ENCODE measurements at places on chromosomes 11 and 22.

DNA sequence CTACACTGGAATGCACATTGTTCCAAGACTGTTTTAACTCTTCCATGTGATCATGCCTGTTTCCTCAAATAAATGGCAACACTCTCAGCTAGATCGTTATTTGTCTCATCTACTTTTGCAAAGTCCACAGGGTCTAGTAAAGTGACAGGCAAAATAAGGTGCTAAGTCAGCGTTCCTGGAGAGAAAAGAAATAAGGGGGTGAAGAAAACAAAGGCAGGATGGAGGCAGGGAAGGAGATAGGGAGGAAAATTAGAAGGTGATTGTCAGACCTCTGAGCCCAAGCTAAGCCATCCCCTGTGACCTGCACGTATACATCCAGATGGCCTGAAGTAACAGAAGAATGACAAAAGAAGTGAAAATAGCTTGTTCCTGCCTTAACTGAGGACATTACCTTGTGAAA lies 132.1 kb downstream of the RAB38 start:
- DNase-seq, result no peak

DNA sequence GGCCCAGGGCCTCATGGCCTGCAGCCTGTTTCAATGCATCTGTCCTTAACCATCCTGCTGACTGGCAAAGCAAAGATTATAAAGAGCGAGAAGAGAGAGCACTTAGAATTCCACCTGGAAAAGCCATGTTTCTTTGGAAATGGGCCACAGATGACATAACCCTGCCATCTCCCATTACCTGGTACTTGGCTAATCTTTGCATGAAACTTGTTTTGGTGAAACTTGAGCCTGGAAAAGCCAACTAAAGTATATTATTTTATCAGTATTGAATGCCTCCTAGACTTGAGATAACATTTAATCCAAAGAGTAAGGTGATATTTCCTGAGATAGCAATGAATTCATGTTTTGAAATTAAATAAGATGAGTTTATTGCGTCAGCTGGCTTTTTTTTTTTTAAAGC lies 72.6 kb downstream of the NAV2 start:
- DNase-seq, result no peak

- peak; percentile 54 for DNase-seq
These were observed 68.2 kb downstream of the GALNT18 start for GRCh38 chr11:11553573-11553972.

- no peak for DNase-seq
These were observed 193.5 kb downstream of the UVRAG start for GRCh38 chr11:76008474-76008873.

DNA sequence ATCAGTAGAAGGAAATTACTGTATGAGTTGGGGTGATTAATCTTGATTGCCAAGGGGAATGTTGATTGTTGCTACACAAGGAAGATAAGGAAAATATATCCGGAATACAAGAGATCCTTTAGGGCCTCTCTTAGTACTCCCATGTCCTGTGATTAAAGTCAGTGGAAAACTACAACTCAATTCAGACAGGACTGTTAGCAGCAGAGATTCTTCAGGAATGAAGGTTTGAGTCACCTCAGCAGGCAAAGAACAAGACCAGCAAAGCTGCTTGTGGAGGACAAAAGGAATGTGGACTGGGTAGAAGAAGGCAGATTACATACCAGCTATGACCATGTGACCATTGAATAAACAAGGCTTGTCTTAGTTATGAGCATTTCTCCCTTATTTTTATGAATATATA lies 478.2 kb downstream of the BUD13 start:
- DNase-seq, result no peak

DNA sequence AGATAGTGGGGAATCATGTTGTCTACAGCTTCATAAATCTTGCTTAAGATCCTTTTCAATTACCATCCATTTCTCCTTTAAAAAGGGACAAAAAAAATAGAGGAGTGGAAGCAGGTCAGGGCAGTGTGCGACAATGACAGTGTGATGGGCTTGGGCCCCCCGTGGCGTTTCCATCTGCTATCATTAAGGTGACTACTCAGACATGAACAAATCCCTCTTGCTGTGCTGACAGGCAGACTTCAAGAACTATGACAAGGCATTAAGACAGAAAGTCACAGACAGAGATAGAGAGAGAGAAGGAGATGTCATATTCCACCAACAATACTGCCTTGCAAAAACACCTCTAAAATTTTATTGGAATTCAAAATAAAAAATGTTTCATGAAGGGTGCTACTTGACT lies 263.2 kb downstream of the DCDC1 start:
- no peak for DNase-seq

DNA sequence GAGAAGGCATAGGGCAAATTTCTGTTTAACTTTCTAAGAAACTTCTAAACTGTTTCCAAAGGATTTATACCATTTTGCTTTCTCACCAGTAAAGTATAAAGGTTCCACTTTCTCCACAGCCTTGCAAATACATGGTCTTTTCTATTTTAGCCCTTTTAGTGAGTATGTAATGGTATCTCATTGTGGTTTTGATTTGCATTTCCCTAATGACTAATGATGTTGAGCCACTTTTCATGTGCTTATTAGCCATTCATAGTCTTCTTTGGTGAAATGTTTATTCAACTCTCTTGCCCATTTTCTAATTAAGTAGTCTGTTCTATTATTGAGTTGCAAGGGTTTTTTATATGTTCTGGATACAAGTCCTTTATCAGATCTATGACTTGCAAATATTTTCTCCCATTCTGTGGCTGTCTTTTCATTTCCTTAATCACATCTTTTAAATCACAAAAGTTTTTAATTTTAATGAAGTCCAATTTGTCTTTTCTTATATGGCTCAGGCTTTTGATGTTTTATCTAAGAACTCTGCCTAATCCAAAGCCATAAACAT lies 83.8 kb upstream of the KCNQ1OT1 start:
- no peak for DNase-seq

GRCh38 chr11:24489477-24489876 lies 7.4 kb upstream of the LUZP2 start:
- no peak for DNase-seq

GRCh38 chr11:108571001-108571400 lies 22.6 kb downstream of the EXPH5 start:
- no peak for DNase-seq

GRCh38 chr22:23622634-23623033 lies 9.5 kb downstream of the DRICH1 start:
- DNase-seq, result no peak

DNA sequence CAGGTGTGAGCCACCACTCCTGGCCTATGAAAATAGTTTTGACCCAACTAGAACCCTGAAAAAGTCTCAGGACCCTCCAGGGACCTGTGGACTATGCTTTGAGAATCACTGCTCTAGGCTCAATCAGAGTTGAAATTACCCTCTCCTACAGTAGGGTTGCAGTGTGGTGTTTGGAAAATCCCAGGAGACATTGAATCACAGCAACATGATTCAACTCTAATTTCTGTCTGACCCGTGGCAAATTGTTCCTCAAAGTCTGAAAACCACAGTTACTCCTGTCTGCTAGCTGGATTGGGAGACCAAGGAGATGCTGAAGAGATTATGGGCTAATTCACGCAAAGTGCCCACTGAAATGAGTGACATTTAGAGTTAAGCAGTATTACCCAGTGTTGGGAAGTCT lies 5.4 kb upstream of the MTMR3 start:
- no peak for DNase-seq

GRCh38 chr11:2085251-2086066 lies 53.7 kb downstream of the IGF2 start:
- no peak for DNase-seq

DNA sequence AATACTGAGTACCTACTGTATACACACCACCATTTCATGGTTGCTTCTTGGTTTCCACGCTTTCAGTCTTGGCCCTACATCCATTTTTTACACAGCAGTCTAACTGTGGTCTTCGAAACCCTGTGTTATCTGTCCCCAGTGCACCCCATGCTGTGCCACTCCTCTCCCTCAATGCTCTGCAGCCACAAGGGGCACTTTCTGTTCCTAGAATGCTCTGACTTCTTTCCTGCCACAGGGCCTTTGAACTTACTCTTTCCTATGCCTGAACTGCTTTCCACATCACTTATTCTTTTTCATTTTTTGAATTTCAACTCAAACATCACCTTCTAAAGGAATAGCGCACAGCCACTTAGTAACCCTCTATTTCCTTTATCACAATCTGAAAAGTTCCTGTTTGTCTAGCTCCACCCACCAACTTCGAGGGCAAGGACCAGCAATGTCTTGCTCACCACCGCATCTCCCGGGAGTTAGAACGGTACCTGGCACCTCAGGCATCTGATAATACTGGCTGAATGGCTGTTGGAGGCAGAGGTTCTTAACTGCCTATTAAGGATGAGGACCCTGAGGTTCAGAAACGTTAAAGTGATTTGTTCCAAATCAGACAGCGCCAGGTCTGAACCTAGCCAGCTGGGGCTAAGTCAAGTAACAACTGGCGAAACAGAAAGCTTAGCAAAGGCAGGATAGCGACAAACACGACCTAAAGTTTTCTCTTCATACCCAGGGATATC lies 568 bp downstream of the ALG8 start:
- no peak for DNase-seq

DNA sequence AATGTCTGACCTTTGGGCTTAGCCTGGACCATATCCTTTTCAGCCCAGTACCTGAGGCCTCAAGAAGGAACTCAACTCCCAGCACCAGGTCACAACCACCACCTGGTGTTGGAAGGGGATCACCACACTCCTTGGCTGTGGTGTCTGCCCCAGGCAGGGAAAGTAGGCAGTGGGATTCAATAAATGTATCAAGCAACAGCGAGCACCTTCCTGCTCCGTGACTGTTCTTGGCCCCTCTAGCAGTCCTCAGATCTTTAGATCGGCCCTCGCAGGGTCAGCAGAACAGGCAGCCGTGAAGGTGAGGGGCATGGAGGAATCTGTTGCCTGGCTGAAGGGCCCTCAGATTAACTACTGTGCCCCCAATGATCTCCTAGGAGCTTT lies 15.9 kb downstream of the ARFGAP2 start:
- DNase-seq, result no peak

GRCh38 chr11:95715777-95716241 lies 73.8 kb downstream of the FAM76B start:
- DNase-seq, result no peak

- peak; percentile 35 for DNase-seq
These were observed 1.1 kb upstream of the CAVIN3 start for GRCh38 chr11:6321356-6321755.

- DNase-seq, result no peak
These were observed 178.1 kb downstream of the SOX6 start for GRCh38 chr11:16178273-16178672.

GRCh38 chr22:24455039-24455438 lies 27.6 kb downstream of the ADORA2A start:
- DNase-seq, result no peak

GRCh38 chr22:45682064-45682463 lies 10.4 kb downstream of the ATXN10 start:
- DNase-seq, result no peak

GRCh38 chr22:40928657-40929056 lies 22.5 kb upstream of the RBX1 start:
- no peak for DNase-seq

DNA sequence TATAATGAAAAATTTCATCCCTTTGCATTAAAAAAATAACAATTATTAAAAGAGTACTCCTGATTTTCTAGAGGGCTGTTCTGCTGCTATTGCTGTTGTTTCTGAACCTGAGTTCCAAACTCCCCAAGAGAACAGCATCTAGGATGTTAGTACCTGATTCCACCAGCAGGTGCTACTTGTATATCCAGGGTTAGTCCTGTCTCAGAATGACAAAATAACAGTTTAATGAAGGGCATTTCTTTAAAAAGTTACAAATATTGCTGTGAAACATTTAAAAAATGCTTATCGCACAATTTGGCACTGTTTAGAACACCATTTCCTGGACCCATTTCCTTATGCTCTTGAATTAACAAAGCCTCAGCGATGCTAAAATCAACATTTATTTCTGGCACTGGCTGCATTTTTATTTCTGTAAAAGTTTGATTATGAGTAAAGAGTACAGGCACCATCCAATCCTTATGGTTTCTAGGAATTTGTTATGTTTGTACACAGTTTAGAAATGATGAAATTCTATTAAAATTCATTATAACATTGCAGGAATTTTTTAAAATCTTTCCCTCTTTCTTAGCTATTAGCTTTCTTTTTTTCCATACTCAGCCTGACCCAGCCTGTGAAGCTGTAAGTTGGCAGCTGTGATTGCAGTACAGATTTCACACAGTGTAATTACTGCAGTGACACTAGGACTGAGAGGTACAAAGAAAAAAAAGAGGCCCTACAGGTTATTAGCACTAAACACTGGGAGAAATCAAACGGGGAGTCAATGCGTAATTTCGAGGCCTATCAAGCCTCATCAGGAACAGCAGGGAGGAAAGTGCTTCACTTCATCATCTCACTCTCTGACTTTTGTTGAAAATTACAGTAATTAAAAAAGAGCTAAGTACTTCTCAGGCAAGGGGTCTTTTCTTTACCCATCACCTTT lies 208.8 kb downstream of the DCDC1 start:
- no peak for DNase-seq

DNA sequence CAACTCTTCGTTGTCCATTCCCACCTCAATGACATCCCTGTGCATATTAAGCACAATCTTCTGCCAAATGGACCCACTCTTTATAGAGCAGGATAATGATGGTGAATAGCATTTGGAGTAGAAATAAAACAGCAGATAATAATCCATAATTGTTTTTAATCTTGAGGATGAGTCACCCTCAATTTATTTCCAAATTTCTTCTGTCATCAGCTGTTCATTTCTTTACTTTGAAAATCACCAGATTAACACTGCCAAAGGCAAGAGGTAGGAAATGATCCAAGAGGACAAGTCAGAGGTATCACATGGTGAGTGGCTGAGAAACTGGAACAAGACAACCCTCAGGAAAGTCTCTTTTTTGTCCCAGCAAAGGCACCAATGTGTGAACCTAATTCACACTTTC lies 7.3 kb upstream of the AMBRA1 start:
- no peak for DNase-seq

DNA sequence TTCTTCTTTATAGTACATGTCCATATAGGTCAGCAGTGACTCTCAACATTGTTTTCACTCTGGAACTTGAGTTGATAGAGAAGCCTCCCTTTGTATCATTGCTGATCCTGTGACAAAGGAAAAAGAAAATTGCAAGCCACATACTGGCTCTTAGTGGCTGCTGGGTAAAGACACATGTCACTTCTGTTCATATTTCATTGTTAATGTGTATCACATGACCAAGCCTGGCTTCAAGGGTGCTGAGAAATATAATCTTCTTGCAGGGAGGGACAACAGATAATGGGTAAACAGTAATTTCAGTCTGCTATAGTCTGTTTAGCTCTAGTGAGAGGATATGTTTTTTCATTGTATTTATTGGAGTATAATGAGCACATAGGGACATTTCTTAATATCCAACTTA lies 173.3 kb downstream of the PGR start:
- no peak for DNase-seq

- DNase-seq, result no peak
These were observed 18.5 kb upstream of the B4GALNT4 start for GRCh38 chr11:350723-351255.

- no peak for DNase-seq
These were observed 12.3 kb downstream of the DGAT2 start for GRCh38 chr11:75780888-75781287.
